ENCODE measurements at places on chromosomes 3 and 15.

GRCh38 chr3:88307666-88308065 is 157.9 kb downstream of the C3orf38 start:
- DNase-seq: no peak

DNA sequence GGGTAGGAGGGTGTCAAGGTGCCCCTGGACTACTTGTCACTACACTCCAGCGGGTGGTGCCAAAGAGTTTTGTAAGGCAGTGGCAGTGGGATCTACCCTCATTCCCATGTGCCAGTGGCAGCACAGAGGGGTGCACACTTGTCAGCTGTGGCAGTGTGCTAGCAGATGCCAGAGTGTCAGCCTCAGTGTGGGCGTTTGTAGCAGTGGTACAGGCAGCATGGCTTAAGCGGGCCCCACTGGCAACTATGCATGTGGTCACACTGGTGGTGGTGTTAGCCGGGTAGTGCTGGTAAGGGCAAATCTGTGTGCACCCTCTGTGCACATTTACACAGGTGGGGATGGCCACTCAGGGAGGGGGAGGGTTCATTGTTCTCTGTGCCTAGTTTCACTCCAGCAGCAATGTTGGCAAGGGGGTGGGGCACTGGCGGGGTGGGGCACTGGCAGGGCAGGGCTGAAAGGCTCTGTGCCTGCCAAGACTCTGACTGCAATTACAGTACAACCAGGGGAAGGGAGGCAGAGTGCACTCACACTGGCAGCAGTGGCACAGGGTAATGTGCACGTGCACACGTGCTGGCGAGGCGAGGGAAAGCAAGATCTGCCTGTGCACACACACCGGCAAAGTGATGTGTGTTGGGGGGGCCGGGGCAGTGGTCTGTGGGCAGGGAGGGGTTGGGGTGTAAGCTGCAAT is 31.8 kb downstream of the MYO9A start:
- DNase-seq: no peak

GRCh38 chr3:122255757-122256439 is 69.2 kb upstream of the CSTA start:
- DNase-seq: no peak

GRCh38 chr3:148034353-148034752 is 625.2 kb downstream of the ZIC1 start:
- no peak for DNase-seq

- no peak for DNase-seq
These were observed 6.2 kb downstream of the P2RY1 start for GRCh38 chr3:152841131-152841530.

DNA sequence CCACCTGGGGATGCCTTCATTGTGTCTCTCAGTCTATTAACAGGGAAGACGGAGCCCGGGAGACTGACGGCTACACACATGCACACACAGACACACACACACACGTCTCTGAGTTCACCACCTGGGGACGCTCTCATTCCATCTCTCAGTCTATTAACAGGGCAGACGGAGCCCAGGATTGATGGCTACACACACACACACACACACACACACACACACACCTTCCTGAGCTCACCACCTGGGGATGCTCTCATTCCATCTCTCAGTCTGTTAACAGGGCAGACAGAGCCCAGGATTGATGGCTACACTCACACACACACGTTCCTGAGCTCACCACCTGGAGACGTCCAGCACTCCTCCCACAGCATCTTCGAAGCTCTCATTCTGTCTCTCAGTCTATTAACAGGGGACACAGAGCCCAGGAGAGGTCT is 143.9 kb downstream of the OR4M2 start:
- no peak for DNase-seq

Measured in NK-92 treated with Interleukin-12 subunit alpha and Interleukin-12 subunit beta, amount 100 ng/mL, for 24 hours (cell line).